Mucosa of gallbladder (tissue), 1 donor: ENCODE measurements at places on chromosomes 13 and 19.

DNA sequence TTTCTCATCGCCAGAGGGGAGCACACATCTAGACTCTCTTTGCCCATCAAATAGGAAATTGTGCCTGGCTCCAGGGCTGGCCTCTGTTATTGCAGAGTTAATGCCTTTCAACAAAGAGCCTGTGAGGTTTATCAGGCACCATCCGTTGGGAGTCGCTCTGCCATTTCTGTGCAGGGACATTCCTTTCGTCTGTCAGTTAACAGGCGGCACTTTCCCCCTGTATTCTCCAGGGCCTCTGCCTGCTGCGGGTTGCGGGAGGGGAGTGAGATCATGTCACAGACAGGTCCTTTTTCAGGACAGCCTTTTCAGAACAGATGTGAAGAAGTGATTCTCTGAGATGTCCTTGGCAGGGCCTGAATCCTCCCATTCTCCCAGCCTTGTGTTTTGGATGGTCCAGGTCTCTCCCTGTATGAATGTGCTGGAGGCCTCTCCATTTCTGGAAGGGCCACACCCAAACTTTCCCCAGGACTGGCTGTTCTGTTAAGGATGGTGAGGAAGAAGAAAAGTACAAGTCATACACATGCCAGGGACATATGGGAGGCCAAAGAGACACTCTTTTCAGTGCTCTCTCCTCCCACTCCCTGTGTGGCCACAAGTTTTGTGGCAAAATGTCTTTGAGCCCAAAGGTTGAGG lies 14.9 kb downstream of the SERP2 start:
- DNase-seq = no peak

- no peak for DNase-seq
Observed at GRCh38 chr13:26895081-26895807, 134.7 kb upstream of the GPR12 start.

- no peak for DNase-seq
Observed at GRCh38 chr19:16022251-16022650, 54.0 kb upstream of the TPM4 start.

DNA sequence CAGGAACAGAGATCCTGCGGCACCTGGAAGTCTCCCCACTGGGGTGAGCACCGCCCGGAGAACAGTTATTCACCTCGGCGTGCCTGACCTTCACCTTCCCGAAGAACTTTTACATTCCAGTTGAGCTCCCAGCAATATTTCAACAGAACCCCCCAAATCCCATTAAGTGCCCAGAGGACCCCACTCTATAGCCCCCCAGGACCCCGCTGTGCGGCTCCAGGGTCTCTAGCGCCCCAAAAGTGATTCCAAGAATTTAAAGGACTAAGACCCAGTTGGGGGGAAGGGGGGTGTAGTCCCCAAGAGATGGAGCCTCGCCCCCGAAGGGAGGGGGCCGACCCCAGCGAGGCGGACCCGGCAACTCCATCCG lies 480 bp downstream of the GPR108 start:
- no peak for DNase-seq

- DNase-seq = no peak
Observed at GRCh38 chr13:50758796-50759195, 84.7 kb downstream of the DLEU7 start.
